Smooth muscle cell of the umbilical artery (primary cell): ENCODE measurements at places on chromosomes 3 and 15. TPM values are rescaled to one million over a fixed set of nuclear protein-coding genes. Genes with fewer than 3 reads are reported as not detected.

CCDC54 gene
- total RNA-seq: not detected in 2 replicates

LMCD1 gene
- 106 and 175 TPM in 2 replicates for total RNA-seq

CCR8 gene
- not detected in 2 replicates for total RNA-seq

ANKRD63 gene
- total RNA-seq: not detected in 2 replicates

MITF gene
- total RNA-seq: 0.74 and 3.6 TPM in 2 replicates

DUOXA2 gene
- not detected in 2 replicates for total RNA-seq

MLH1 gene
- 43.4 and 45.3 TPM in 2 replicates for total RNA-seq

RETNLB gene
- not detected in 2 replicates for total RNA-seq

TGM4 gene
- not detected in 2 replicates for total RNA-seq

RTP1 gene
- not detected in 2 replicates for total RNA-seq

BFSP2 gene
- total RNA-seq: not detected in 2 replicates
